ENCODE measurements at places on chromosomes 11 and 22.
A peak's percentile ranks its signal among the peaks of the same experiment; 100 is the strongest.

DNA sequence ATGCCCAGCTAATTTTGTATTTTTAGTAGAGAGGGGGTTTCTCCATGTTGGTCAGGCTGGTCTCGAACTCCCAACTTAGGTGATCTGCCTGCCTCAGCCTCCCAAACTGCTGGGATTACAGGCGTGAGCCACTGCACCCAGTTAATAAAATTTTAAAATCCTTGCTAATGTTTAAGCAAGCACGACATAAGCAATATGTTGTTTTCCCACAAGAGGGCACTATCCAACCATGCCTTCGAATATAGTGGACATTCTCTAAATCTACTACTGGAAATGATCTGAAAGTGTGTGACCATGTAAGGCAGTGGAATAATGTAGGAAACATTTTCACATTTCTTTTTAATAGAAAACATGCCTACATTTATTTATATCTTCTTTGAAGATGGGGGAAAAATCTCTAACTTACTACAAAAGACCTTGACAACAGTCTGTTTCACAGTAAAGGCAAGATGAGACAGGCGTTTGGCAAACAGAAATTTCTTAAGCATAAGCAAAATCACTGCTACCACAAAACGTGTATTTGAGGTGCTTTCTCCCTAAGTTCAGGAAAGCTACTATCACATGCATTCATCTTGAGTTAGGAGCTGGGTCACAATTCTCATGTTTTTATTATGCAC lies 38.2 kb downstream of the PITPNB start:
- DNase-seq, result peak; percentile 26

GRCh38 chr11:120248551-120249278 lies 8.8 kb downstream of the POU2F3 start:
- DNase-seq, result no peak

- no peak for DNase-seq
These were observed 11.3 kb downstream of the LSP1 start for GRCh38 chr11:1864231-1864630.

DNA sequence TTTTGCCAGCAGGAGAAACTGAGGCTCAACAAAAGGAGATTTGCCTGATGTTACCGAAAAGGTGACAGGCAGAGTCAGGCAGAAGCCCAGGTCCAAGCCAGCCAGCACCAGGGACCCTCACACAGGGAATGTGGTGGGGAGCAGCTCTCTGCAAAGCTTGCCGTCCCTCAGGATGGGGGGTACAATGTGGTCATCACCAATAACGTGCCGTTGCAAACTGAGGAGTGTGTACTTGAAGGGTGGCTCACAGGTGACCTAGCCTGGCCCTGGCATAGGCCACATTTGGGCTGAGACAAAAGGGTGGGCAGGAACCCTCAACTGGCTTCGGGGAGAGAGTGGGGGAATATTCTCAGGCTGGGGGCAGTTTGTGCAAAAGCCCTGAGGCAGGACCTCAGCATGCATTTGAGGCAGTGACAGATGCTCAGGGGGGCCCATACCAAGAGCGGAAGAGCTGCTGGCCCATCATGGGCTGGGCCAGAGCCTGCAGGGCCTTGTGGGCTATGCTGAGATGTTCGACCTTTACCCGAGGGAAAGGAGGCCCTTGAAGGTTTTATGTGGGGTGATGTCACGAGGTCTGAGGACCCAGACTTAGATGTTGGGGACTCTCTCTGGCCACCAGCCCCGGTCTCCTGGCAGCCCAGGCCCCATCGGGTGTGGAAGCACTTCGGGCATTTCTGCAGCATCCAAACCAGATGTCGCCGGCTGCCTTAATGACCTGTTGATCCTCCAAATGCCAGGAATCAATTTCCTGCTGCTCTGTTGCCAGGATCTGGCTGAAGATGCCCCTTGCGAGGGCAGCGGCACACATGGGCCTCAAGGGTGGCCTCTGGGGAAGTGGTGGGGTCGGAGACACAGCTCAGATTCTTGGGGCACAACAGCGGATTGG lies 57.4 kb upstream of the SHISAL1 start:
- no peak for DNase-seq

- no peak for DNase-seq
These were observed 58.3 kb downstream of the CERK start for GRCh38 chr22:46679706-46680269.

GRCh38 chr11:11313426-11313825 lies 39.6 kb downstream of the CSNK2A3 start:
- no peak for DNase-seq

DNA sequence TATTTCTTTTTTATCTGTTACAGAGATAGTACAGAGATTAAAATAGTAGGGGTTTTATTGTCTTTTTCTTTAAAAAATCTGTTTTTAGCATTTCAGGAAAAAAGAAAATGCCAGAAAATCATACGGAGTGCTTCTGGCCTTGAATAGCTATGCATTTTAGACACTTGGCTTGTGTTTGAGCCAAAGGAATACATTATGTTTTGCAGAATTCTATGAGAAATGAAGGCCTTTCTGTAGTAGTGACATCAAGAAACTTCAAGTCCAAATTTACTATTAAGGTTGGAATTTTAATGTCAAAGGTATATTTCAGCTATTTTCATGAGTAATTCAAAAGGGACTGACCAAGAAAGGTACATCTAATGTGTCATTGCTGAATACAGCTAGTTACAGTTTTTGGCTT lies 56.3 kb upstream of the DDI1 start:
- DNase-seq, result no peak

- peak; percentile 77 for DNase-seq
These were observed 123.0 kb downstream of the TRIM44 start for GRCh38 chr11:35785287-35786167.

- DNase-seq, result no peak
These were observed 18.2 kb downstream of the CABIN1 start for GRCh38 chr22:24029304-24029703.

DNA sequence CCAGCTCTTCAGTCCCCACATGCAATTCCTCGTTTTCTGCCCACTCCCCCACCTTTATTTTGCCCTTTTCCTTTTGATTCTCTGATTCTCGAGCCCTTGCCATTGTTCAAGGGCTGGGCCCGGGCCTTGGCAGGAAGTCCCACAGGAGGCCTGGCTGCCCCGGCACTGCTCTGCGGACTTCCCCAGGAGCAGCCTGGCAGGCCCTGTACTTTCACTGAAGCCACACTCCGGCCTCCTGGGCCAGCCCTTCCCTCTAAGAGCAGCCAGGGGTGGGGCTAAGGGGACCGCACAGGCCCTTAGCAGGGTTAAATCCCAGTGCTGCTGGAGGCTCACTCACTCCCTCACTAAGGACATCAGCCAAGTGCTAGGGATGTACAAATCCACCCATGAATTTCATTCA lies 4.1 kb downstream of the LRRC32 start:
- no peak for DNase-seq

DNA sequence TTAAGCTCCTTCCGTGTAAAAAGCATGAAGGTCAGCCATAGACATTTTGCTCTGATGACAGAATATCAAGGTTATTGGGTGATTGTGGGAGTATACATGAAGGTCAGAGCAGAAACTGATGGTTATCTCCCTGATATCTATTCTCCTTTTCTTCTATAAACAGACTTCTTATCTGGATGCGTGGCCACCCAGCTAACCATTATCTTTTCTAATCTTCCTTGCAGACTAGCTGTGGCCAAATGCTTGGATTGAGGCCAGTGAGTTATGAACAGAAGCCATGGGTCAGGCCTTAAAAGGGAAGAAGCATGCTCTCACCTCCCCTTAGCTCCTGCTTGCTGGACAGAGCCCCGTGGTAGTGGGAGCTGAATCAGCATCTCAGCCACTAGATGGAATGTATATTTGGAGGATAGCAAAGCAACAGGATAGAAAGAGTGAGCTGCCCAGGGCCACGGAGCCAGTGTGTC lies 31.3 kb upstream of the LRRC55 start:
- no peak for DNase-seq

- DNase-seq, result no peak
These were observed 267.4 kb upstream of the ISX start for GRCh38 chr22:34798605-34799004.

DNA sequence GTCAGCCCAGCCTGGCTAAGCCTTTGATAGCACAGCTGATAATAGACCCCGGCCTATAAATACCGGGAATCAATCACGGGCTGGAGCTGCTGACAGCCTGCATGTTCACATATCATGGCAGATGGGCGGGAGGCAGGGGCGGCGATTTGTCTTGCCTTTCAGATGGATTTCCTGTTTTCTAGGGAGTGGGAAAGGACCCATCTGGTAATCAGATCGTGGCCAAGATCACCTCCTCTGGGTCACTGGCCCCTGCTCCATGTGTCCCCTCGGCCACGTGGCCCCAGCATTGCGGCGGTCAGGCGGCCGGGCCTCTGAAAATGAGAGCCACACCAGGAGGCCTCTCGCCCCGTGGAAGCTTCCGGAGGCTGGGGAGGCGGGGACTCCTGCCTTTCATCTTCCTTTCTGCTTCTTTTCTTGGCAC lies 36.6 kb downstream of the SMIM38 start:
- DNase-seq, result no peak

DNA sequence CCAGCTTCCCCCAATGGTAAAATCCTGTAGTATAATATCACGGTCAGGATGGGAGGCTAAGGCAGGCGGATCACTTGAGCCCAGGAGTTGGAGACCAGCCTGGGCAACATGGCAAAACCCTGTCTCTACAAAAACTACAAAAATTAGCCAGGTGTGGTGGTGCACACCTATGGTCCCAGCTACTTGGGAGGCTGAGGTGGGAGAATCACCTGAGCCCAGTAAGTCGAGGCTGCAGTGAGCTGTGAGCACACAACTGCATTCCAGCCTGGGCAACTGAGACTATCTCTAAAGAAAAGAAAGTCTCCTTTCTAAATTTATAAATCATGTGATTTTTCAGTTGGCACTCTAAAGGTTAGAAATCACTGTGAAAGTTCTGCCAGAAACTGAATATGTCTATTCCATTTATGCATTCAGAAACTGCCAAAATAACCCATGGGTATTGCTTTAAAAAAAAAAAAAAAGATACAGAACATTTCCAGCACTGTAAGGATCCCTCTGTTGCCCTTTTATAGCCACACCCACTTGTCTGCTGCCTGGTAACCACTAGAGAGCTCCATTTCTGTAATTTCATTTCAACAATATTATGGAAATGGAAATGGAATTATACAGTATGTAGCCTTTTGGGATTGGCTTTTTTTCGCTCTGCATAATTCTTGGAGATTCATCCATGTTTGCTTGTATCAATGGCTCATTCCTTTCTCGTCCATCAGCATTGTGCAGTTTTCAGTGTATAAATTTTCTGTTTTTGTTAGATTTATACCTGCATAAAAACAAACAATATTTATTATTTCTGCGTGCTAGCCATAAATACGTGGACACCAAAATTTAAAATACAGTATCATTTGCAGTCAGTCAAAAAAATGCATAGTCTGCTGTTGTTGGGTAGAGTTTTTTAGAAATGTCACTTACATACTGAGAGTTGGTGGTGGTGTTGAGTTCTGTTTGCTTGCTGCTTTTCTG lies 9.4 kb downstream of the CDC45 start:
- no peak for DNase-seq

- DNase-seq, result no peak
These were observed 15.8 kb downstream of the TOLLIP start for GRCh38 chr11:1293619-1294015.

GRCh38 chr22:46770151-46770641 lies 7.7 kb downstream of the TBC1D22A start:
- DNase-seq, result no peak

GRCh38 chr11:61972672-61973475 lies 5.4 kb upstream of the FTH1 start:
- no peak for DNase-seq

GRCh38 chr22:36253523-36254490 lies 874 bp downstream of the APOL1 start:
- DNase-seq, result no peak

GRCh38 chr11:125356797-125357196 lies 139.3 kb downstream of the FEZ1 start:
- DNase-seq, result no peak

GRCh38 chr11:20973940-20974559 lies 304.7 kb downstream of the NELL1 start:
- no peak for DNase-seq

- DNase-seq, result peak; percentile 61
These were observed 714 bp downstream of the CD59 start for GRCh38 chr11:33735271-33736147.

- no peak for DNase-seq
These were observed 1.6 kb downstream of the LGALS12 start for GRCh38 chr11:63507511-63507910.

DNA sequence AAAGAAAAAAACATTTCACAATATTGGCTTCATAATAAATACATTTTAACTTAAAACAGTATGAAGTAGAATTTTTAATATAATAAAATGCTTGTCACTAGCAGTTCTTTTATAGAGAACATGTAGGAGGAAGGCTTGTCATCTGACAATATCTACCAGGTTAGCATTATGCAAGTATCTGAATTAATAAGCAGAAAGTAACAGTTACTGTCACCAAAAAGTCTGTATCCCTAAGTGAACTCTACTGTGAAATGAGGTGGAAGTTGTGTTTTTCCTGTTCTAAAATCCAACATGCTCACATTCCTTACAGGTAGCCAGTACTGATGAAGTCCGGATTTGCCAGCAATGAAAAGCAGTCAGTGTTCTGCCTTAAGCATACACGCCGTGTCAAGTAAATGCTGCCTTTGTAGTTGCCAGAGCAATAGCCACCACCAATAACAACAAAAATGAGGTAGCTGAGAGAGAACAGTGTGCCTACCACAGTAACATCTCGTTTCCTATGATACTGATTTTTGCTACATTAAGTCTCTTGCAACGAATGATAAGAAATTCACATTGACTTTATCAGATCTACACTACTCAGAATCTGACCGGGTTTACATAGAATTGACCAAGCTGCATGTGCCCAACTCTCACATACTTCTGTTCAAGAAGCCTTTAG lies 95.5 kb downstream of the SIK3 start:
- no peak for DNase-seq

DNA sequence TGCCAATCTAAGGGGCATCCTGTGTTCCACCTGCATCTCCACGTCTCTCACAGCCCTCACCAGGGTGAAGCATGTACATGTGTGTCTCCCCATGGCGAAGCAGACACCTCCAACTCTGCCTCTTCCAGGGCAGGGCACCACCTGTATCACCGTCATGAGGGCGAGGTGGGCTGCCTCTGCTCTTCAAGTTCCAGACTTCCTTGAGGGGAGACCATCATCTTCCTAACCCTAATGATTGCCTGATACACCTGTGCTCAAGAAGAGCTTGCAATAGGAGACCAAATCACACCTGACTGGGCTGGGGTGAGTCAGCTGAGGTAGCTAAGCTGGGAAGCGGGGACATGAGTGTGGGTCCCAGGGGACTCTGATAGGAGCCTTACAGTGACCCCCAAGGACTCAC lies 43.7 kb downstream of the GAB4 start:
- no peak for DNase-seq

GRCh38 chr11:68336716-68337115 lies 24.3 kb downstream of the LRP5 start:
- DNase-seq, result no peak

GRCh38 chr11:119545978-119546915 lies 123.3 kb upstream of the THY1 start:
- no peak for DNase-seq

- no peak for DNase-seq
These were observed 226.3 kb downstream of the OPCML start for GRCh38 chr11:133306019-133306418.

- no peak for DNase-seq
These were observed 23.5 kb upstream of the ARHGAP8 start for GRCh38 chr22:44728761-44729324.
